Fibroblast of the aortic adventitia (primary cell): ENCODE measurements at places on chromosomes 12 and 14. TPM values are rescaled to one million over a fixed set of nuclear protein-coding genes. Genes with fewer than 3 reads are reported as not detected.
A peak's percentile ranks its signal among the peaks of the same experiment; 100 is the strongest.

DNA sequence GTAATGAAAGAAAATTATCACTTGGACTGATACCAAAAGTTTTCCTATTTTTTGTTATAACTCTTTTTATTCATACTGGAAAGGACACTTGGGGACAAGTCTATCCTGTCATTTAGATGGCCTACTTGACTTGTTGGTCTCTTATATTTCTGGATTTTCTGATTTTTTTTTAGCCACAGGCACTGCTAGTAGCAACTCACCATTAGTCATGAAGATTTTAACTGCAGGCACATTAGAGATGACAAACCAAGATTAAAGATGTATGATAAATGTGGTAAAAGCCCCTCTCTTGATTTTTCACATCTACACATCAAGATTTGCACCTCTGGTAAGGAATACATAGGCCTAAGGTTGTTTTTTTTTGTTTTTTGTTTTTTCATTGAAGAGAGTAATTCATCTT is 217.0 kb downstream of the SLC25A21 start:
- no peak for DNase-seq

DNA sequence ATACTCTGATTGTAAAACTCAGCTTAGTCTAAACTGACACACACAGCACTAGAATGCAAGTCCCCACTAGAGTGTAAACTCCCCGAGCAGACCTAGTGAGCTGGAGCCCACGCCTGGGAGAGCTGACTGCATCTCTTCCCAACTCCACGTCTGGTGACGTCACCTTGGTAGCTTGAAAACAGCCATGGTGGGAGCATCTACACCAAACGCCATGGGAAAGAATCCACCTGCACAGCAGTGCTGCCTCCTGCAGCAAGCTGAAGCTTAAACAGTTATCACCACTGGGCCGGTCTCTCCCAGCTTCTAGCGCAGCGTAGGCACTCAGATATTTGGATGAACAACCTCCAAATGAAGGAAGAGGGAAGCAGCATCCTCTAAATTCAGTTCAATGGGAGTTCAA is 4.3 kb upstream of the PAPLN start:
- no peak for DNase-seq

DNA sequence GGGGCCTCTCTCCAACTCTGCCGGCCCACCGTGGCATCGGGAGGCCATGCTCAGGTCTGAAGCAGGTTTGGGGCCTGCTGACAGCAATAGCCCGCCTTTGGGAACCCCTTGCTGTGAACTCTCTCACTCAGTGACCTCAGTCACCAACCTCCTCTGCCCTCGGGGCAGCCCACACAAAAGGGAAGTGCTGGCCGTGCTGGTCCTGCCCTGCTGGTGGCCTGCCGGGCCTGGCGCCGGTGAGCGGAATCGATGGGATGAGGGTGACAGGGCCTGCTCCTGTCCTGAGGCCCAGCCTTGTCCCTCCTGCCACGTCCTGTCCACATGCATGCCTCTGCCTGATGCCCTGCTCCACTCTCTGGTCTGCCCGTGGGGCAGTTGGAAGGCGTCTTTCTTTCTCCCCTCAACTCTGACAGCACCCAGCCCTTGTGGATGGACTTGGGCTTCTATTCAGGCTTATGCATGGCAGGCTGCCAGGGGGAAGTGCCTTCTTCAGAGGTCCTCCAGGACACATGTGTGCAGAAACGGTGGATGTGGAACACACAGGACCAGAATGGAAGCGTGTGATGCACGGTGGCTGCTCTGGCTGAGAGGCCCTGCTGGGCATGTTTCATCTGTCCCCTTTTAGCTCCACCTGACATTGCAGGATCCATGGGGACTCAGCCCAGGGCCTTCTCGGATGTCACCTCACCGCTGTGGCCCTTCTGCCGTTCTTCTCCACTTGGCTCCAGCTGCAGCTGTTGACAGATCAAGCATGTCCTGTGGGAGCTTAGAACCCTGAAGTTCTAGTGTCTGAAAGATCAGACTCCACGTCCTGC is 31.9 kb downstream of the IL31 start:
- DNase-seq: no peak

The SSPN gene
- total RNA-seq: 9.3 and 23.0 TPM in 2 replicates

The PIK3C2G gene
- total RNA-seq: 0.09 TPM in 1 of 2 replicates, not detected in the other

The PWP1 gene
- 72.0 and 142 TPM in 2 replicates for total RNA-seq

The SERPINA5 gene
- 0.09 TPM in 1 of 2 replicates, not detected in the other for total RNA-seq

DNA sequence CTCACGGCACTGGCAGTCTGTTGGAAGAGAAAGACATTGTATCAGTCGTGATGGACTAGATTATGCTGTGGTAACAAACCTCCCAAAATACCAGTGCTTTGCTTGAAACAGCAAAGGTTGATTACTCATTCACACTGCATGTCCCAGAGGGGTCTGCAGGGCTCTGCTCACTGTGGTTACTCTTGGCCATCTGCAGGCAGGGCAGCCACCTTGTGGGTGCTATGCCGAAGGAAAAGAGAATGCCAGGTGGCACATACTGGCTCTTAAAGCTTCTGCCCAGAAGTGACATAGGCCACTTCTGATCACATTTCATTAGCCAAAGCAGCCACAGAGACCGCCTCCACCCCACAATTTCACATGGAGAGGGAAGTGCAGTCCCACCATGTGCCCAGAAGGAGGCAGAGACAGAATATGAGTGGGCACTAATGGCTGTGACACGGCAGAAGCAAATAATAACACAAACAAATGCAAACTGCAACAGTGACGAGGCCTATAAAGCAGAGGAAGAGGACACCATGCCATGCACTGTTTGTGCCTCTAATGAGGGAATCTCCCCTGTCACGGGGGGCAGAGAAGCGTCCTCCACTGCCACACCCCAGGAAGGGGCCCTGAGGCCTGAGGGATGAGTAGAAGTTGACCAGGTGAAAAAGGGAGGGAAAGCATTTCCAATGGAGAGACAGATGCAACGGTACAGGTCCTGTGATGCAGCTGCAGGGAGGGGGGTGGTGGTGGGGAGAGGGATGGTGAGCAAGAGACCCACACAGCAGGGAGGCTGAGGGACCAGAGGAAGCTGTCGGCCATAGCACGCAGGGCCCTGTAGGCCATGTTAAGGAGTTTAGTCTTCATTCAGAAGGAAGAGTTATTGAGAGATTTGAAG is 51.7 kb upstream of the KICS2 start:
- DNase-seq: peak; percentile 18

- no peak for DNase-seq
These were observed 11.5 kb upstream of the CHD4 start for GRCh38 chr12:6618483-6619225.

The PAH gene
- not detected in 2 replicates for total RNA-seq

DNA sequence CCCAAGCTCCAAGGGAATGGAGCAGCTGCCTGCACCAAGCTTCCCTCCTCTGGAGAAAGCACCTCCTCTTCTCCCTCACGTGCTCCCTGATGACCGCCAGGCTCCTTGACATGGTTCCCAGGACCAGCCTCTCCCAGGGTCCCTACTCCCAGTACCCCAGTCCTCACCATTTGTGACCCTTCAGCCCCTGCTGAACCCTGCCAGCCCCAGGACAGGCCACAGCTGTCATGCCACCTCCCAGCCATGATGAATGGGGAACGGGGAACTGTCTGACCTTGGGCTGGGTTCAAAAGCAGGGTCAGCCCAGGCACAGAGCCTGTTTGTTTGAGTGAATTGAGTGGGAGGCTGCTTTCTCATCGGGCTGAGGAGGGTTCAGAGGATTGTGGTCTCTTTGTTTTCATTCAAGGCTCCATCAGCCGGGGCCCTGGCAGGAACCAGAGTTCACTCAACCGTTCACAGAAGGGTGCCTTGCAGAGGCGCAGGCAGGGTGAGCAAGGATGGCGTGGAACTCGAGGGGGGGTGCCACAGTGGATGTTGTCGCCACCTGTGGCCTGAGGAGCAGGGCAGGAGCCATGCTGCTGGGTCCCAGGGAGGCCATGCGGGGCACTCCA is 344.5 kb upstream of the SFSWAP start:
- no peak for DNase-seq

DNA sequence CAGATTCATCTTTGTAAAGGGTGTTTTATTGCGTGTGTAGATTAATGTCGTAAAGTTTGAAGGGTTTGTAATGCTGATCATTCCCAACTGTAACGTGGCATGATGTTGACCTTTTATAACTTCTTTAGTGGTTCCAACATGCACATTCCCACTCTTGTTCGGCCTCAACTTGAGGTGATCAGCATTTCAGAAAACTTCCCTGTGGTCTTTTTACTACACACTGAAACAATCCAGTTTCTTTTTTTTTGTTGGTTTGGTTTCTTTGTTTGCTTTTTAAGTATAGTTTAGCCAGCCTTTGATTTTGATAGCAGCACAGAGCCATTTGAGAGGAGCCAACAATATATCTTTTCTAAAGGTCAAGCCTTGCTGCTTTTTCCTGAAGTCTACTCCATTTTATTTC is 22.8 kb downstream of the UTP20 start:
- no peak for DNase-seq

- DNase-seq: no peak
These were observed 48.5 kb upstream of the NUAK1 start for GRCh38 chr12:106187155-106187789.

GRCh38 chr12:38998887-38999482 is 93.6 kb upstream of the CPNE8 start:
- DNase-seq: no peak

GRCh38 chr12:42015051-42015461 is 129.6 kb downstream of the GXYLT1 start:
- DNase-seq: no peak

GRCh38 chr12:113149361-113150150 is at the start of gene CFAP73:
Gene CFAP73, plus strand, starts transcription at chr12:113149724. Its CDS starts 134 bp downstream, at chr12:113149858.
- DNase-seq: peak; percentile 73

DNA sequence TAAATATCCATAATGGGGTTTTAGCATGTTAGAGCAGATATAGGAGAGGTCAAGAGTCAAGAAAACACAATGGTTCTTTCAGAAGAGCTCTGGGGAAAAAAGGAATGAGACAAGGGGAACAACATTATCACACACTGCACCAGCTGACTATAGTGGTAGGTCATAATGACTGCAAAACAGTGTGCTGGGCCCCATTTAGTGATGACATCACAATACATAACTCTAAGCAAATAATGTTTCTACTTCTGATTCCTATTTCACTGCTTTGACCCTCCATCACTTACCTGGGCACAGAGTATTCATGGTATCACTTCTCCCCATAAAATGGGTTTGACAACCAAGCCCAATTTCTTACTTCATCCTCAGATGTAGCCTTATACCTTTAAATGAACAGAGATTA is 62.1 kb downstream of the GARIN6 start:
- DNase-seq: no peak

The PLA2G1B gene
- not detected in 2 replicates for total RNA-seq

The ABCB9 gene
- 4.4 and 10.3 TPM in 2 replicates for total RNA-seq

DNA sequence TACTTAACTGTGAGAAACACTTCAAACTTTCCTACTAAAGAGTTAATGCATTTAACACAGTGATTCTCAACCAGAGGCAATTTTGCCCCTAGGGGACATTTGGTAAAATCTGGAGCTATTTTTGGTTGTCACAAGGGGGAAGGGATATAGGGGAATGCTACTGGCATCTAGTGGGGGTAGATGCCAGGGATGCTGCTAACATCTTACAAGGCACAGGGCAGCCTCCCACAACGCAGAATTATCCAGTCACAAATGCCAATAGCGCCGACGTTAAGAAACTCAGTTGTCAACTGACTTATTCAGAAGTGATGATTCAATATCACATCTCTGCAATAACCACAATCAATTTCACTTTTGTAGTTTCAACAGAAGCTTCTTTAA is 2.0 kb downstream of the EEA1 start:
- DNase-seq: peak; percentile 51

DNA sequence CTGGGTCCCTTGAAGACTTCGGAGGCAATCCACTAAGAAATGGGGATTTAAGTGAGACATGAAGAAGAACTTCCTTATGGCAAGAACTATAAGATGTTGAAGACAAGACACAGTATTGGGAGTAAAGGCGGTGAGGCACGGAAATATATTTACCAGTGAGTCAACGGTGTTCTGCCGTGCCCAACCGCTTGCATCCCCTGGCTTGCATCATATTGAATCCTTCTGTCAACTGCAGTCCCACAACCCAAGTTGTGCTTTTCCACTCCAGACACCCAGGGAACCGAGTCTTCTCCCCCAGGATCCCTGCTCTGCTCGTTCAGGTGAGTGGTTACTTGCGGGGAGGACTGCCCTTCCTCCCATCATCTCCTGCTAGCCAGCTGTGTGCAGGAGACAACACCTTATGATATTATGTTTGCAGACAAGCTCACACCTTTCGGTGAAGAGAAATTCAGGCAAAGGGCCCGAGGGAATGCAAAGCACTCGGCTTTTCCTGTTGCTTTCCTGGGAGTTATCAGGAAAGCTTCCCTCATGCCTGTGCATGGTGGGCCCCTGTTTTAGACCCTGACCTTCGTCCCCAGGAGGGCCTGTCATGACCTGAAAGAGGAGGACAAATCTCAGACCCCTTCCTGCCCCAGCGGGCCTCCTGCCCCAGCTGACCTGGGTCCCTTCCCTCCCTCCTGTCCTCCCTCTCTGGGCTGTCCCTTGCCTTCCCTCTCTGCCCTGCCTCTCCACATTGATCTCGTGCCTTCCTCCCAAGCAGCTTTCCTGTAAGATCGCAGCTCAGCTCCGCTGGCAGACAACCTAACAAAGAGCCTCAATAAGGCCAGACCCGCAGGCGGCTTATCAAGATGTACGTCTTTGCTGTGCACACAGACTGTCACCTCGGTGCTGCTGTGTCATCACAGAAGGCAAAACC is 4.3 kb upstream of the LRTM2 start:
- DNase-seq: no peak

GRCh38 chr14:80493620-80494019 is 282.3 kb upstream of the DIO2 start:
- DNase-seq: no peak

DNA sequence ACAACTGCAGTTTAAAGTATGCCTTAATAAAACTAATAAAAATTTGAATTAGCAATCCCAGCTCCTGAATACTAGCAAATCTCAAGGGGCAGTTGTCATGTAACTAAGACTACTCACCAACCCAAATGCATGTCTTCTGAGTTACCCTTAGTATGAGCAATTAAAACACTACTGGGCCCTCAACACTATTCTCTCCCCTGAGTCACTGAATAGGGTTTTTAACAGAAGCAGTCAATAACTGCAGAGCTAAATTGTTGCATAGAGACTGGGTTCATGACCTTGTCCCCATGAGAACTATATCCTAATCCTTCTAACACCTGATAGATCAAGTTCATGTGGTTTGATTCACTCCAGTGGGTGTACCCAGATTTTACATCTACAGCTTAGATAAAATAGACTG is 38.8 kb downstream of the MDM1 start:
- DNase-seq: no peak

The CLEC9A gene
- not detected in 2 replicates for total RNA-seq

DNA sequence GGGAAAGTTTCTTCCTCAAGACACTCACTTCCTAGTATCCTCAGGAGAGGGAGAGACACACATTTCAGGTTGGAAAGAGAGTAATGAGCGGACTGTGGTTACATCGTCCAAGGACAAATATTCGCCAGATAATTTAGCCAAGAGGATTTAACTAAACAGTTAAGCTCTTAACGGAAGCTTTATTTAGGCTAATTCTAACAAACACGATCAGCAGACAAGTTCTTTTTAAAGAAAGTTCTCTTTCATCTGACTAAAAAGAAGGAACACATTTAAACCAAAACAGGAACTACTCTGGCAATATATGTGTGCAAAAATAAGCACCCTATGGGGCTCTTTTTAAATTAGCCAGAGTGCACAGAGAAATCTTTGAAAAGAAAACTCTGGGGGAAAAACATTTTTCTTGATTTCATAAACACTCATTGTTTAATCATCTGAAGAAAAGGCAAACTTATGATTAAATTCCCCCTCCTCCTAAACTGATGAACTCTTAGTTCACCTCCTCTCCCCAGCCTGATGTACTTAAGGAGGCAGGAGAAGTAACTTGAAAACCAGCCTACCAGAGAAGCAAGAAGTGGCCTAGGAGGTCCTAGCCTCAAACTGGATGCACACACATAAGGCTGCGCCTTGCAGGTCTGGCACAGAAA is 13.3 kb upstream of the BTG1 start:
- no peak for DNase-seq
